ENCODE measurements at places on chromosomes 2 and 18. TPM values are rescaled to one million over a fixed set of nuclear protein-coding genes. Genes with fewer than 3 reads are reported as not detected.

DNA sequence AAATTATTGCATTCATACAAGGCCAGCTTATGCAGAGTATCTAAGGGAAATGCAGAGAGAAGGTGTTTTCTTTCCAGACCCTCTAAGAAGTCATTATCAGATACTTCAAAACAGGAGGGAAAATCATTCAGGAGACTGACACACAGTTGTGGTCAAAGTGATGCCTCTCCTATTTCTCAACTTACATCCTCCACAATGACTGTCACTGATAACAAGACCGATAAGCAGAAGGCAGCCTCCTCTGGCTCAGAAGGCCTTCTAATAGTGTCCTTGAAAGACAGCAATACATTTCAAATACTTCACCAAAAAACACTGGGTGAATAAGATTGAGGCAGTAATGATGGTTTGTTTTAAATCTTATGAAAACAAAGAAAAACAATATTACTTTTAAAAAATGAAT is 199.7 kb downstream of the PIEZO2 start:
- no peak for DNase-seq

DNA sequence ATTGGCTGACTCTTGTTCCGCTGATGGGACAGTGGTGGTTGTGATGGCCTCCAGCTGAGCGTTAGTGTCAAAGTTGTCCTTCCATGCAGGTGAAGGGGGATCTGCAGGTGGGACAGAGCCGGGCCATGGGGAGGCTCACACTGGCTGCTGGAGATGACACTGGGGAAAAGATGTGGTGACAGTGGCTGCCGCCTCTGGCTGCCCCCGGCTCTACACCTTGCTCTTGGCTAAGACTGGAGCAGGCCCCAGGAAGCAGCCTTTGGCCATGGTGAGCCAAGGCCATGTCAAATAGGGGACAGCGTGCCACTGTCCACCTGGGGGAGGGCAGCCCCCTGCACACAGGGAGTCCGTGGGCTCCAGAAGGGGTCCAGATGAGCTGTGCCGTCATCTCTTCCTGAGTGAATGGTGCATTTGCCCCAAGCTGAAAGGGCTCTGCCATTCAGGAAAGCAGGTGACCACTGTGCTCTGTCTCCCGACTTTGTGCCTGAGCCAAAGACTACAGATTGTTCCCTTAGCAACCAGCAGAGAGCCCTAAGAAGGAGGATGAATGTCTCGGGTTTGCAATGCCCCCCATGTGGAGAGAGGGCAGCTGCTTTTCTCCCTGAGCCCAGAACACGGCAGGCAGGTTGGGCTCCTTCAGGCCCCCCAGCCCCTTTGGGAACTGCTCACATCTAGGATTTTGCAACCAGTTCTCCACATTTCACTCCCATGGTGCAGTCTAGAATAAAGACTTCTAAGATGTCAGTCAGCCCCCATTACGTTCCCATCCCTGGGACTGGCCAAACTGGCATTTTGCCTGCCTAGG is 79.1 kb upstream of the BCL2L11 start:
- no peak for DNase-seq

DNA sequence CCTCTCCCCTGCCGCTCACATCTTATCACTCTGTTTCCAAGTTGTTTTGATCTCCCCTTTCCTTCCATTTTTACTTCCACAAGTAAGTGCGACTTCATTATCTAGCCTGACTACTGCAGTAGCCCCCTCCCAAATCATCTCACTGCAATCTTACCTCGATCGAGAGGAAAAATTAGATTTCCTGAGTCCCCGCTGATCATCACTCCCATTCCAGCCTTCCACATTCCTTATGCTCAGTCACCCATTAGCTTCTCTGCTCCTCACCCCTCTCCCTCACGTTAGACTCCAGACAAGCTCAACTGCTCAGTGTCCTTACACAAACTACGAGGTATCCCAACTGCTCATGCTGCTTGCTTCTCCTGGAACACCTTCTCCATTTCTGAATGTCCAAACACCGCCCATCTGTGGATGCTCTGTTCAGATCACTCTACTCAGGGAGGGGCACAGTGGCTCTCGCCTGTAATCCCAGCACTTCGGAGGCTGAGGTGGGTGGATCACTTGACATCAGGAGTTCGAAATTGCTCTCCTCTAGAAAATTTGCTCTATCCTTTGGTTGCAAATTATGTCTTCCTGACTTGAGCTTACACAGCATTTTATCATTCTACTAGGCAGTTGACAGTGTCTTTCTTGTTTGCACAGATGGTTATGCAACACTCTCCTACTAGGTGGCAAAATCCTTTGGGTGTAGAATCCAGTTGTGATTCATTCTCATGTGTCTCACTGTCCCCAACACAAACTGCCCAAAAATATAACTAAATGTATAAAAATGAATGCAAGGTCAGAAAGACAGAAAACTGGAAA is 96.5 kb downstream of the INO80D start:
- no peak for DNase-seq

DNA sequence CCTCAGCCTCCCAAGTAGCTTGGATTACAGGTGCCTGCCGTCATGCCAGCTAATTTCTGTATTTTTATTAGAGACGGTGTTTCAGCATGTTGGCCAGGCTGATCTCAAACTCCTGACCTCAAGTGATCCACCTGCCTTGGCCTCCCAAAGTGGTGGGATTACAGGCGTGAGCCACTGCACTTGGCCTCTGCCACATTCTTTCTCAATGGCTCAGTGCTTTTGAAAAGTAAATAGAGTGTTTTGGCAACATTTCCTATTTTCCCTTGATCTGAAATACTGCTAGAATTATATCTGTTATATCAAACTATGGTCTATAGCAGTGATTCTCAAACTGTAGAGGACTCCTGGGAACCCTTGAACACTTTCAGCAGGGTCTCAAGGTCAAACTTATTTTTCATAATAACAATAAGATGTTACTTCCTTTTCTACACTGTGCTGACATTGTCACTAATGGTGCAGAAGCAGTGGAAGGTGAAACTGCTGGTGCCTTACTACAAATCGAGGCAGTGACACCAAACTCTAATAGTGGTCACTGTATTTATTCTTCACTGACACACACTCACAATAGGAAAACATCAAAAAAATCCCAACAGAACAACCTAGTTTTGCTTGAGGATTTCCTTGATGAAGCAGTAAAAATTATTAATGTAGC is 10.6 kb downstream of the DAW1 start:
- no peak for DNase-seq

GRCh38 chr2:15595342-15595905 is 3.8 kb downstream of the DDX1 start:
- no peak for DNase-seq

The REG1B gene
- not detected for total RNA-seq

GRCh38 chr18:7141287-7141686 is 23.7 kb upstream of the LAMA1 start:
- DNase-seq = no peak

- DNase-seq = no peak
Observed at GRCh38 chr2:112674229-112674628, 28.5 kb downstream of the SLC20A1 start.

DNA sequence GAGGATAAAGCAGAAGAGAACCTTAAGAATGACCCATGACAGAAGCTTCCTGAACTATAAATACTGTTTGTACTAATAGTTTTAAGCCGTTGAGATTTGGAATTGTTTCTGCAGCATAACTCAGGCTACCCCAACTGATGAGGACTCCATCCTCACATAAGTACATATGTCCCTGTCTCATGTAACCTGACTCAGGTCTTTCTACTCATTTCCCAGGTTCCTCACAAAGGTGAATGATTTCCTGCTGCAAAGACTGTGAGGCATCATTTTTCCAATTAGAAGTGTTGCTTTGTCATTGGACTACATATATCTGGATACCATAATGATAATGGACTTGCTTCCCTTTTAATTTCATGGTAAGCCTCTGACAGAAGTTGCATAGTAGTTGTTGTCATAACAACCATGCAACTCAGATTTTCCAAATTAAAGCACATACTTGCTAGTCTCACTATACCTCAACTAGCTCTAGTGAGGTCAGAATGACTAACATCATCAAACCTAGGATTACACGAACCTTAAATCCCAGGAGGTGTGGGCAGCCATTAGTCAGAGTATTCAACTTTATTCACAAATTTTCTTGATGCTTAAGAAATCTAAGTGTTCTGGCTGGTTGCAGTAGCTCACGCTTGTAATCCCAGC is 38.0 kb upstream of the NEDD4L start:
- DNase-seq = no peak

- peak; percentile 57 for DNase-seq
Observed at GRCh38 chr2:218186355-218186766, 19.6 kb upstream of the CXCR1 start.

The CACNB4 gene
- 0.30 TPM for total RNA-seq

The CFAP53 gene
- total RNA-seq = 0.35 TPM

The MEP1B gene
- total RNA-seq = 0.42 TPM

- DNase-seq = peak; percentile 46
Observed at GRCh38 chr2:207311316-207312005, 145.7 kb upstream of the KLF7 start.

DNA sequence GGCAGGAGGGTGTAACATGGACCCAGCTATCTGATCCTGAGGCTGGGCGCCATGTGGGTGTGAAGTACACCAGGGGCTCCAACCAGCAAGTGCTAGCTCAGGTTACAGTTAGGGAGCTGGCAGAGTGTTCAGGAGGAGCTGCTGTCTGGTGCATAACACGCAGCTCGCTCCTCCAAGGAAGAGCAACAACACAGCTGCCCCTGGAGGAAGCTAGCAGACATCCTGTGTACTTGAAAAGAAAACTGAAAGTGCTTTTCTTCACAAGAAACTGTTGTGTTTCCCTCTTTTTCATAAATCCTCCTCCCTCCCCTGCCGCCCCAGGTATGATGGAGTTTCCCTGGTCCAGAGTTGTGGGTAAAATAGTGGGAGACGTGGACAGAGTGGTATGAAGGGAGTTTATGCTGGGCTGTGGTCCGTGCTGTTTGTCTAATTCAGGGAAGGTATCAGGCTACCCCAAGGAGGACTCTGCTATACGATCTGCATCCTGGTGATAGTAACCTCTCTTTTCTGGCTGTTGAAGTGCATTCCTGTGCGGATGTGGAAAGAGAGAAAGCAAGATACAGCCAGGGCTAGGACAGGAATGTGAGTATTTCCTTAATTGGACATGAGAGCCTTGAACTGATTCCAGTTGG is 6.1 kb upstream of the LBH start:
- DNase-seq = peak; percentile 43

DNA sequence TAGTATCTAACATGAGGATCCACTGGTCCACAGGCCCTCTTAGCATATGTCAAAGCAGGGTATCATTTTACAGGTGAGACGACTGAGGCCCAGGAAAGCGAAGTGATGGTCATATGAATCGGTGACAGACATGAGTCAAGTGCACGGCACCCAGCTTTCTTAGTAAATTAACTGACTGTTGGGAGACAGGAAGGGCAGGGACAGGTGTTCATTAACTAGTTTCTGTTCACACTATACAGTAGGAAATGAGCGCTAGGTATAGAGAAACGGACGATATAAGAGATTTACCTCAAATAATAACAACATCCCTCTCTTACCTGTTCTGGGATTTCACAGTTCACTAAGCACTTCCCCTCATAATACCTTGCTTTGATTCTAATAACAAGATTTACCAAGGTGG is 1.7 kb upstream of the SMARCAL1 start:
- DNase-seq = peak; percentile 76

The PROM2 gene
- 0.47 TPM for total RNA-seq

The PSMA8 gene
- 0.30 TPM for total RNA-seq

The FMNL2 gene
- total RNA-seq = 0.30 TPM

The HOXD9 gene
- total RNA-seq = not detected

The SKA1 gene
- 2.2 TPM for total RNA-seq

The TRIM43 gene
- not detected for total RNA-seq

The C2orf66 gene
- total RNA-seq = not detected

- DNase-seq = no peak
Observed at GRCh38 chr18:10455726-10456453, 1.5 kb downstream of the APCDD1 start.

The SCN2A gene
- not detected for total RNA-seq

DNA sequence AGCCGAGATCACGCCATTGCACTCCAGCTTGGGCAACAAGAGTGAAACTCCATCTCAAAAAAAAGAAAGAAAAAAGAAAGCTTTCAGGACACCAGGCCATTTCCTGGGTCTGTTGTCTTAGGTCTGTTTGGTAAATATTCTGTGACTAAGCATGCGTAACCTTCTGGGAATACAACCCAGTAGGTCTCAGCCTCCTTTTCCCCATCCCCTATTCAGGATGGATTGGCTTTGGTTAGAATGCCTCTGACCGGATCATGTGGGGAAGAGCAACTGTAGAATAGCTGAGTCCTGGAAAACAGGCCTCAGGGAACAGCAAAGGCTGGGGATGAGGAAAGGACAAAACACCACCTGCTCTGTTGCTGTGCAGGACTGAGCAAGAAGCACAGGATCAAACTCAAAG is 1.6 kb upstream of the PDCL3 start:
- DNase-seq = no peak

The IL36A gene
- total RNA-seq = not detected

DNA sequence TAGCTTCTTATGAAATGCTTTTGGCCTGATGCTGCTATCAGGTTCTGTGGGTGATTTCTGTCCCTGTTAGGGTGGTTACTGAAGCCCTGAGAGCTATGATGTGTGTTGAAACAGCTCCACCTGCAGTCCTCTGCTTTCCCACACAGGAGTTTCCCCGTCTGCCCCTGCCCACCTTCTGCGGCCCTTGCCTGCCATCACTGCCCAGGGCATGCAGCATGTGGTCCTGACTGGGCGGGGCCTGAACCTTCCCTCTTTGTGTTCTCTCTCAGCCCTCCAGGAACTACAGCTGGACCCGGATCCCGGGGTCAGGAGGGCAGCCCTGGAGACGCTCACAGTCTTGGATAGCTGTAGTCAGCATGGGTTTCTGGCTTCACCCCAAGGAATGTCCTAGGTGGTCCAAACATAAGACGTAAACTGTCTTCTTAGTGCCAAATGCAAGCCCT is 21.4 kb downstream of the HJURP start:
- no peak for DNase-seq

DNA sequence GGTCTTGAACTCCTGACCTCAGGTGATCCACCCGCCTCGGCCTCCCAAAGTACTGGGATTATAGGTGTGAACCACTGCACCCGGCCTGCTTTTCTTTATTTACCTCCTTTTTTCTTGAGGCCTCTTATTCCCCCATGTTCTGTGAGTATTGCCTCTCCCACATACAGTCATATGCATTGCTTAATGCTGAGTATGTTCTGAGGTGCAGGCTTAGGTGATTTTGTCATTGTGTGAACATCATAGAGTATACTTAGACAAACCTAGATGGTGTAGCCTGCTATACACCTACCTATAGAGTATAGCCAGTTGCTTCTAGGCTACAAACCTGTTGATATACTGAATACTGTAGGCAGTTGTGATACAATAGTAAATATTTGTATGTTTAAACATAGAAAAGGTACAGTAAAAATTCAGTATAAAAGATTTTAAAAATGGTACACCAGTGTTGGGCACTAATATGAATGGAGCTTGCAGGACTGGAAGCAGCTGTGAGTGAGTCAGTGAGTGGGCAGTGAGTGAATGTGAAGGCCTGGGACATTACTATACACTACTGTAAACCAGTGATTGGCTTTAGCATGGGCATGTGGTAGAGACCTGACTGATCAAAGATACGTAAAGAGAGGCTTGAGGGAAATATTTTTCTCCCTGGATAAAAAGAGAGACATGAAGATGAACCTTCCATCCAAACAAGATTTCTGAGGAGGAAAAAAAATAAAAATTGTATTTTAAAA is 17.6 kb downstream of the SLC39A10 start:
- no peak for DNase-seq

All from CD4-positive, CD25-positive, alpha-beta regulatory T cell (primary cell).